ENCODE measurements at places on chromosomes 6 and 20.

DNA sequence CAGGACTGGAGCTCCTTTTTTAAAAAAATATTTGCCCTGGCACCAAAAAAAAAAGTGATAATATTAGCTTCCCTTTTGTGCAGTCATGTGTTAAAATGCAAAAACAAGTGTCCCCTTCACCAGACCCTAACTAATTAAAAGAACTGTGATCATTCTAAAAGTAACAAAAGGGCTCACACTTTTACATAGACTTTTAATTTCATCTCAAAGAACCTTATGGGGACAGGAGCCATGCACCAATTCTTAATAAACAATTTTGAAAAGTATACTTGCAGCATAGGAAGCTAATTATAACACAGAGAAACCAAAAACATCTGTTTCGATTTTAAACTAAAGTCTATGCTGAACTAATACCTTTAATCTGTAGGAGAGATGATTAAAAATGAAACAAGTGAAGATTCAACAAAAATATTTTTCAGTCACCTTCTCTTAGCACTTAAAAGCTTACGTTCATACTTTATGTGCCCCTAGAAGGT is 17.3 kb downstream of the STX7 start:
- DNase-seq = no peak
- no peak overlapping the region for H3K4me3 ChIP-seq
- no peaks in the 10 kb centered on the region for H3K27me3 ChIP-seq
- no peak overlapping the region for H3K27ac ChIP-seq

- no peak for DNase-seq
- H3K4me3 ChIP-seq = no peak overlapping the region
- no peaks in the 10 kb centered on the region for H3K36me3 ChIP-seq
- no peak overlapping the region for H3K27ac ChIP-seq
Observed at GRCh38 chr20:56865055-56865454, 235.9 kb downstream of the TFAP2C start.

- DNase-seq = no peak
- no peak overlapping the region for H3K4me3 ChIP-seq
- no peaks in the 10 kb centered on the region for H3K27me3 ChIP-seq
- H3K27ac ChIP-seq = no peak overlapping the region
- no peaks in the 10 kb centered on the region for H3K4me1 ChIP-seq
- H3K36me3 ChIP-seq = no peaks in the 10 kb centered on the region
Observed at GRCh38 chr20:77231-77630, 10.2 kb upstream of the DEFB125 start.

DNA sequence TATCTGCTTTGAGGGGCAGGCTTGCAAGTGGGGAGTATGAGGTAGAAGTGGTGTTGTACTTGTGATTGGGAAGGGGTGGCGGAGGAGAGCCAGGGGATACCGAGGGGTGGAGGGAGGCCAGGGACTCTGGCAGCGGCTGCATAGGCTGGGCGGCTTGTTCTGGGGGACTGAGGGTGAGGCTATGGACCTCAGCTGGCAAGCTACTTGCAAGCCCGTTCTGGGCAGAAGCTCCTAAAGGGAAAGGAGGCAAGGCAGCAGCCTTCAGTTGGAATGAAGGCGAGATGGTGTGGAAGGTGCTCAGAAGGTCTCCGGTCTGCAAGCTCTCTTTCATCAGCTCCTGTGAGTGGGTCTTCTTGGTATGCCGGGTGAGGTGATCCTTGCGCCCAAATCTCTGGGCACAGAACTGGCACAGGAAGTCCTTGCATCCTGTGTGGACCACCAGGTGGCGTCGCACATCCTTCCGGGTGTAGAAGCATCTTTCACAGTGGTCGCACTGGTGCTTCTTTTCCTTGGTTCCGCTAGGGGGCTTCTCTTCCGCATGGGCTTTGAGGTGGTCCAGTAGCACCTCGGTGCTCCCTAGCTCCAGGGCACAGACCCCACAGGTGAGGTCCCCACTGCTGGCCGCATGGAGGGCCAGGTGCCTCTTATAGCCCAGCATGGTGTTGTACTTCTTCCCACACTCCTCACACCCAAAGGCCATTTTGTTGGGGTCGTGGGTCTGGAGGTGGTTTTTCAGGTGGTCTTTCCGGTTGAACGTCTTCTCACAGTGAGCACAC is 66.0 kb downstream of the PLAGL1 start:
- H3K4me3 ChIP-seq = no peak overlapping the region
- no peaks in the 10 kb centered on the region for H3K36me3 ChIP-seq
- no peaks in the 10 kb centered on the region for H3K4me1 ChIP-seq
- H3K27ac ChIP-seq = no peak overlapping the region

- H3K27ac ChIP-seq = no peak overlapping the region
- H3K36me3 ChIP-seq = no peaks in the 10 kb centered on the region
- H3K4me3 ChIP-seq = peak overlapping the region; percentile 86
Observed at GRCh38 chr6:43771858-43772680, 2.1 kb downstream of the VEGFA start.

GRCh38 chr6:9412951-9413559 is 977.7 kb upstream of the SLC35B3 start:
- no peaks in the 10 kb centered on the region for H3K36me3 ChIP-seq
- no peak overlapping the region for H3K27ac ChIP-seq
- H3K4me3 ChIP-seq = no peak overlapping the region
- no peaks in the 10 kb centered on the region for H3K27me3 ChIP-seq
- DNase-seq = peak; percentile 73
- H3K4me1 ChIP-seq = no peaks in the 10 kb centered on the region

- H3K36me3 ChIP-seq = no peaks in the 10 kb centered on the region
- no peaks in the 10 kb centered on the region for H3K4me1 ChIP-seq
- no peaks in the 10 kb centered on the region for H3K27me3 ChIP-seq
- H3K27ac ChIP-seq = no peak overlapping the region
- no peak for DNase-seq
- no peak overlapping the region for H3K4me3 ChIP-seq
Observed at GRCh38 chr6:138229072-138229471, 10.8 kb upstream of the PBOV1 start.

- no peak overlapping the region for H3K4me3 ChIP-seq
- no peaks in the 10 kb centered on the region for H3K36me3 ChIP-seq
- H3K27me3 ChIP-seq = no peaks in the 10 kb centered on the region
- H3K27ac ChIP-seq = no peak overlapping the region
- DNase-seq = no peak
Observed at GRCh38 chr6:148293181-148293995, 49.2 kb upstream of the SASH1 start.

- no peaks in the 10 kb centered on the region for H3K27me3 ChIP-seq
- no peak overlapping the region for H3K4me3 ChIP-seq
- no peaks in the 10 kb centered on the region for H3K4me1 ChIP-seq
- H3K27ac ChIP-seq = no peak overlapping the region
- no peaks in the 10 kb centered on the region for H3K36me3 ChIP-seq
Observed at GRCh38 chr6:7433121-7433617, 43.6 kb downstream of the RIOK1 start.

GRCh38 chr20:51182571-51182970 is 159.7 kb upstream of the KCNG1 start:
- DNase-seq = no peak
- H3K27ac ChIP-seq = no peak overlapping the region
- H3K36me3 ChIP-seq = no peaks in the 10 kb centered on the region
- H3K27me3 ChIP-seq = no peaks in the 10 kb centered on the region
- no peak overlapping the region for H3K4me3 ChIP-seq
- peaks cover 10% of the 10 kb centered on the region for H3K4me1 ChIP-seq

- peak; percentile 41 for DNase-seq
- H3K27ac ChIP-seq = no peak overlapping the region
- no peaks in the 10 kb centered on the region for H3K27me3 ChIP-seq
- H3K36me3 ChIP-seq = no peaks in the 10 kb centered on the region
Observed at GRCh38 chr6:97947841-97948240, 664.8 kb upstream of the MMS22L start.

DNA sequence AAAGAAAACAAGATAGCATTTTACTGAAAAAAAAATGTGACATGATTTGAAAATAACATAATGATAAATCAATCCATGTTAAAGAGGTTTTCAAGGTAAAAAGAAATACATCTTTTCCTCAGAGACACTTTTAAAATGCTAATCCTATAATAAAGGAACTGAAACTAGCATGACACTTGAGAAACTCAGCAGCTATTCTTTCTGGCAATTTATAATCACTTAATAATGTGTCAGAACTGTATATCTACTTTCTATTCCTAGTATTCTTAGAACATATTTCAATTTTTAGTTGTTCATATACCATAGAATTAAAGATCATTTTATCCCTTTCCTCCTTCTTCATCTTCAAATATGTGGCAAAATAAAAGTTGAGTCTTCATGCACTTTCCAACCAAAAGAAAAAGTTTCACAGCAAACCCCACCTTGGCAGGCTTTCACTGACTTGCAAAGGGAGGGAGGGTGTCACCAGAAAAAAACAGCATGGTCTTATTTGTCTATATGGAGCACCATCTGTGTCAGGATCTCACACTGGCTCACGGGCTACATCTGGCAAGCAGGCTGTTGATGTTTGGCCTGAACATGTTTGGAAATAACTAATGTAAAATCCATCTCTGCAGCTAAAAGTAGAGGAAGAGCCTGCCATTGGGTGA is 48.5 kb downstream of the FHL5 start:
- no peak for DNase-seq
- no peaks in the 10 kb centered on the region for H3K36me3 ChIP-seq
- H3K4me3 ChIP-seq = no peak overlapping the region
- no peaks in the 10 kb centered on the region for H3K27me3 ChIP-seq
- no peak overlapping the region for H3K27ac ChIP-seq

DNA sequence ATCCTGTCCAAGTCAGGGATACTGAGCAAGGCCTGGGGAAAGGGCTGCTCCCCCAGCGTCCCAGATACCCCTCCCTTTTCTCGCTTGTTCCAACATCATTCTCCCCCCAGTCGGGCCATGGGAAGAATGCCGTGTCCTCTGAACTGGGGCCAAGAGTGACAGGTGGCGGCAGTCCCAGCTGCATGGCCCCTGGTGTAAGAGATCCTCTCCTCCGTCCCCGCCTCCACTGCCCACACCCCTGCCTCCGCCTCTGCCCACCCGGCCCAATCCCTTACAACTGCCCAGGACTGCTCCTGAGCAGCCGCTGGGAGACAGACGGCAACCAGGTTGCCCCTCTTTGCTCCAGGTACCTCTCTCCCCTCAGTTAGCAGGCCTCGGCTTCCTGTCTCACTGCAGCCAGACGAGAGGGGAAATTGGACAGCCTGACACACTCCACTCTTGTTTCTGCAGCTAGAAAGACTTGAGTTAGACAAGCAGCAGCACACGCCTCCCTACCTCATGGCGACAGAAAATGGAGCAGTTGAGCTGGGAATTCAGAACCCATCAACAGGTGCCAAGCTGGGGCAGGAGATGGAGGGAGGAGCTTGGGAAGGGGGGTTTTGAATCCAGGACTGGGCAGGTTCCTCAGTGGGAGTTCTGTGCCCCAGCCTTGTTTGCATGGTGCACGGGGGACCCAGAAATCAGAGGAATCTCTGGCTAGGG is at the start of gene MYLK2:
TSS of gene MYLK2 (plus strand) at position 274 of the 702 bp plus-strand sequence. CDS start at position 499, 225 bp downstream.
- no peak for DNase-seq
- no peaks in the 10 kb centered on the region for H3K36me3 ChIP-seq
- H3K4me3 ChIP-seq = no peak within 1 kb of the TSS
- no peaks in the 10 kb centered on the region for H3K4me1 ChIP-seq

DNA sequence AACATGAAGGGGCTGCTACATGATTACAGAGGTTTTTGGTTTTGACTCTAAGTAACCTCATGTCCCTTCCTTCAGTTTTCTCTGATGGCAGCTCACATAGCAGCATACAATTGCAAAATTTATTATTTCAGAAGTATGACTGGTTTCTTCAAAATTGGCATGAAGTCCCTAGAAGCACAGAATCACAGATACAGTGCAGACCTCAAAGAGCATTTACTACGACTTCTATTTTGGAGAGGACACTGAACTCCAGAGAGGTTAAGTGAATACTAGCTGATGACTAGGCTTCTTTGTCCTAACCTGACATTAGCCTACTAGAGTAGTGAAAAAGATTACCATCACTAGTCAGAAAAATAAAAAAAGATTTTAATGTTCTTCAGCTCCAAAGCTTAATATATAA is 664.3 kb downstream of the RFPL4B start:
- H3K4me3 ChIP-seq = no peak overlapping the region
- H3K27ac ChIP-seq = no peak overlapping the region
- no peaks in the 10 kb centered on the region for H3K27me3 ChIP-seq
- no peaks in the 10 kb centered on the region for H3K4me1 ChIP-seq
- no peak for DNase-seq

- no peak overlapping the region for H3K27ac ChIP-seq
- no peaks in the 10 kb centered on the region for H3K36me3 ChIP-seq
- no peaks in the 10 kb centered on the region for H3K4me1 ChIP-seq
- no peaks in the 10 kb centered on the region for H3K27me3 ChIP-seq
- H3K4me3 ChIP-seq = no peak overlapping the region
- DNase-seq = no peak
Observed at GRCh38 chr6:151284548-151285017, 44.8 kb downstream of the AKAP12 start.

- no peak overlapping the region for H3K27ac ChIP-seq
- H3K36me3 ChIP-seq = peaks cover 9% of the 10 kb centered on the region
- no peaks in the 10 kb centered on the region for H3K4me1 ChIP-seq
- no peak overlapping the region for H3K4me3 ChIP-seq
- no peaks in the 10 kb centered on the region for H3K27me3 ChIP-seq
- no peak for DNase-seq
Observed at GRCh38 chr6:3267162-3267561, 8.4 kb downstream of the PSMG4 start.

GRCh38 chr6:169974663-169975062 is 223.2 kb downstream of the ERMARD start:
- H3K27me3 ChIP-seq = no peaks in the 10 kb centered on the region
- no peak for DNase-seq
- H3K27ac ChIP-seq = no peak overlapping the region
- H3K4me3 ChIP-seq = no peak overlapping the region

GRCh38 chr6:45687570-45687969 is 309.8 kb upstream of the SUPT3H start:
- H3K27ac ChIP-seq = no peak overlapping the region
- H3K27me3 ChIP-seq = no peaks in the 10 kb centered on the region
- H3K4me1 ChIP-seq = no peaks in the 10 kb centered on the region
- H3K36me3 ChIP-seq = no peaks in the 10 kb centered on the region
- no peak overlapping the region for H3K4me3 ChIP-seq
- DNase-seq = no peak

- no peaks in the 10 kb centered on the region for H3K4me1 ChIP-seq
- H3K36me3 ChIP-seq = no peaks in the 10 kb centered on the region
- no peak for DNase-seq
- H3K27ac ChIP-seq = no peak overlapping the region
- H3K4me3 ChIP-seq = no peak overlapping the region
- no peaks in the 10 kb centered on the region for H3K27me3 ChIP-seq
Observed at GRCh38 chr20:45313065-45313695, 5.1 kb upstream of the MATN4 start.

Data from mesendoderm (in vitro differentiated cells).